OCI-M1 (cell line): ENCODE measurements at places on chromosomes 12 and 14.

DNA sequence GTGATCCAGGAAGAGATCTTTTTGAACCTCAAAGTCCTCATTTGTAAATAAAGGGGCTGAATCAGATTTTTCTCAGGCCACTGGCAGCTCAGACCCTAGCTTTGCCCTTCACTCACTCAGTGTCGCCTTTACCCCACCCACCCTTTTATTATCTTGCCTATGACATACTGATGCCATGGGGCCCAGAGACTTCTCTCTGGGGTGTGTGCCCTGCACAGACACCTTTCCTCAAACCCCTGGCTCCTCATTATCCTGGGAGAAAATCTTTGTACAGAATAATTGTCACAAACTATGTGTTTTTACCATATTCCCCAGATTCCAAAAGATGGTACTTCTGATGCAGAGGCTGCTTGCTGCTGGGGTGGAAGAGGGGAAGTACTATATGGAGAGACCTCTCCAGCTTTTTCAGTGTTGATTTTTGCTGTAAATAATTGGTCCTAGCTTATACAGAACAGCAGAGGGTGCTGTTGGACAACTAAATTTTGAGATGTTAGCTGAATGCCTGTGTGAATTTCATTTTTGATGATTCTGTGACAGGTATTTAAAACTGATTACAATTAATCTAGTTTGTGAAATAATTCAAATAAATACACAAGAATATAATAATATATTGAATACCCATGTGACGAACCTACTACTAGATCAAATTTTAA is 53.9 kb upstream of the DCD start:
- DNase-seq = peak; percentile 80

GRCh38 chr14:42563313-42563712 is 956.6 kb downstream of the LRFN5 start:
- peak; percentile 21 for DNase-seq

- no peak for DNase-seq
Observed at GRCh38 chr14:104897330-104898194, 27.1 kb upstream of the PLD4 start.

DNA sequence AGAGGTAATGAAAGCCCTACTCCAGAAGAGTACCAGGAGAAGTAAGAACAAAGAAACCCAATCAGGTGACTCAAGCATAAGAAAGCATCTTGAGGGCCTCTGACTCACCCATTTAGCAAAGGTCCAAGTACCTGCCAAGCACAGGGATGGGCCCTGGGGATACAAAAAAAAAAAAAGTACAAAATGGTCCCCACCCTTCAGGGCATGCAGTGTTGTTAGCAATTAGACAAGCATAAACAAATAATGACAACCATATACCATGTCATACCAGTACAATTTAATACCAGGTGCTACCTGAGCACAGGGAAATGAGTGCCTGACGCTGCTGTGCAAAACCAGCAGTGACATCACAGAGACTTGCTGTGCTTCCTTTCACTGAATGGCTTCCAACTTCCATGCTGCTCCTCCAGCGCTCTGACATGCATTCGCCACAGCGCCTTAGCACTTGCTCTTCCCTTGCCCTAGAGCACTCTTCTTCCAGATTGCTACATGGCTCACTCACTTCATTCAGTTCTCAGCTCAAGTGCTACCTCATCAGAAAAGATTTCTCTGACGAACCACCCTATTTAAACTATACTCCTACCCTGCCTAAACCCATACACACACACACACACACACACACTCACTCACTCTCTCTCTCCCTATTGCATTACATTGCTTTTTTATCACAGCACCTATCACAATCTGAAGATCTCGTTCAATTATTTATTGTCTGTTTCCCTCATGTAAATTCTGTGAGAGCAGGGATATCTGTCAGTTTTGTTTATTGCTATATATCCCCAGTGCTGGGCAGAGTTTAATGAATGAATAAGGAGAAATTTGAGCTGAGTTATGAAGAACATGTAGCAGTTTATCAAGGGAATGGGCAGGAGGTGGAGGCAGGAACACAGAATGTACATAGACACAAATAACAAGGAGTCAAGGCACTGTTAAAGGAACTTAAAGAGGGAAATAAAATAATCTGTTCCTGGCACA is 12.9 kb upstream of the EPS8 start:
- DNase-seq = no peak

GRCh38 chr14:96271421-96271762 is 15.4 kb downstream of the BDKRB1 start:
- no peak for DNase-seq

GRCh38 chr12:6540181-6540877 is 6.0 kb downstream of the GAPDH start:
- DNase-seq = no peak

DNA sequence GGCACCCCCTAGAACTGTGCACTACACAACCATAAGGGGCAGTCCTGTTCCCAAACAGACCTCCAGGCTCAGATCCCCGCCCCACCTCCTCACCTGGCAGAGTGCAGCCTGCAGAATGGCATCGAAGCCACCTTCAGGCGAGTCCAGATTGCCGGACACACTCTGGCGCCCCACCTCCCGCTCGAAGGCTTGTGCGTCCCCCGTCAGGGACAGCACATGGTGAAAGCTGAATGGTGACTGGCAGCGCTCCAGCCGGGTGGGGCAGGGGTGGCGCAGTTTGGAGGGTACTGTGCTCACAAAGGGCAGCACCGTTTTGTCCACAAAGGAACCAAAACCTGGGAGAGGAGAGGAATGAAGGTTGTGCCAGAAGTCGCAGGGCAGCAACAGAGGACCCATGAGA is 10.6 kb downstream of the ITGB7 start:
- DNase-seq = no peak

- DNase-seq = peak; percentile 80
Observed at GRCh38 chr14:50061664-50062437, 54.5 kb downstream of the VCPKMT start.

DNA sequence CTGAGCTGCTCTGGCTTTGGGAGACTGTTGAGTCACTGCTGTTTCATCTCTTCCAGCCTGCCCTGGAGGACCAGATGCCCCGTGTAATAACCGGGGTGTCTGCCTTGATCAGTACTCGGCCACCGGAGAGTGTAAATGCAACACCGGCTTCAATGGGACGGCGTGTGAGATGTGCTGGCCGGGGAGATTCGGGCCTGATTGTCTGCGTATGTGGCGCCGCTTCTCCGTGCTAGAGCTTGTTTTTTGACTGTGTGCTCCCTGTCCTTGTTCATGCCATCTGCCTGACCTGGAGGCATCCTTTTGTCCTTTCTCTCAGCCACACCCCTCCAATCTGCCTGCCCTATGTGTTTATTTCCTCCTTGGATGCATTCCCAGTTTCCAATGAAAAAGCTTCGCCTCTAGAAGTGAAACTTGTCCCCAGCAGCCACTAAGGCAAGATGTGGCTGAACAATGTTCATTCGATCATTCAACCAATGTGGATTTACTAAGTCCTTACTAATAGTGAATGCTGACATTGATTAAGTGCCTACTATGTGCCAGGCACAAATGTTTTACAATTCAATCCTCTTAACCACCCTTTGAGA is 98.6 kb downstream of the NT5DC3 start:
- no peak for DNase-seq

- no peak for DNase-seq
Observed at GRCh38 chr12:23756416-23756815, 193.1 kb downstream of the SOX5 start.

DNA sequence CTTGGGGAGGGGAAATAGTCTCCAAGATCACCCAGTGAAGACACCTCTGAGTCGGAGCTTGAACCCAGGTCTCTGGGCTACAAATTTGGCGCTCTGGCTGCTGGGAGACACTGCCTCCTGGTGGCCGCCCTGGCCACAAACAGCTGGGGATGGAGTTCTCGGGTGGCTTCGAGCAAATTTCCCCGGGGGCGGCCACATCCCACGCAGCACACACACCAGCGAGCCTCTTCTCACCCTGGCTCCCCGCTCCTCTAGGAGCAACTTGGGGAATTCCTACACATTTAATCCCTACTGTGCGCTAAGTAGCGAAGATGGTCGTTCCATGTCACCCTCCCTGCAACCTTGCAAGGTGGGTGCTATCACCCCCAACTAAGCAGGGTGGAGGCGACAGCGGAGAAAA is 66.2 kb upstream of the BEGAIN start:
- peak; percentile 3 for DNase-seq

DNA sequence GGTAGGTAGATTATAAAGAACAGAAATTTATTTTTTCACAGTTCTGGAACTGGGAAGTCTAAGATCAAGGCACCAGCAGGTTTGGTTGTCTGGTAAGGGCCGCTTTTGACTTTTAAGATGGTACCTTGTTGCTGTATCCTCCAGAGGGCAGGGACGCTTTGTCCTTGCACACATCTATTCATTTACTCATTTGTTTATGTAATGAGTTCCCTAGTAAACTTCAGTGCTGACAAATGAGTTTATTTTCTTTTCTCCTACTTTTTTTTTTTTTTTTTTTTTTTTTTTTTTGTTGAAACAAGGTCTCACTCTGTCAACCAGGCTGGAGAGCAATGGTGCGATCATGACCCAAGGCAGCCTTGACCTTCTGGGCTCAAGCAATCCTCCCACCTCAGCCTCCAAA is 195.7 kb downstream of the FBXL14 start:
- DNase-seq = peak; percentile 28

GRCh38 chr12:107320033-107320928 is 226.9 kb upstream of the CRY1 start:
- no peak for DNase-seq

DNA sequence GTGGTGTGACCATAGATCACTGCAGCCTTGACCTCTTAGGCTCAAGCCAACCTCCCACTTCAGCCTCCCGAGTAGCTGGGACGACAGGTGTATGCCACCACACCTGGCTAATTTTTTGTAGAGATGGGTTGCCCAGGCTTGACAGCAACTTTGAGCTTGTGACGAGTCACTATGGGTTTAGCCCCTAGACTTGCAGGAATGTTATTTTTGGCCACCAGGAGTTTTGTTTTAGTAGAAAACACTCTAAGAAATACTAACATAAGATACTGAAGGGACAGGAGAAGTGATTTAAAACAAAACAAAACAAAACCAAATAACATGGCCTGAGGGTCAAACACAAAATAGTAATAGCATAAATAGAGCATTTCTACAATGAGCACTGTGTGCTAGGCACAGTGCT is 26.4 kb downstream of the SETD3 start:
- no peak for DNase-seq

- no peak for DNase-seq
Observed at GRCh38 chr12:26496170-26496569, 300.8 kb downstream of the SSPN start.

DNA sequence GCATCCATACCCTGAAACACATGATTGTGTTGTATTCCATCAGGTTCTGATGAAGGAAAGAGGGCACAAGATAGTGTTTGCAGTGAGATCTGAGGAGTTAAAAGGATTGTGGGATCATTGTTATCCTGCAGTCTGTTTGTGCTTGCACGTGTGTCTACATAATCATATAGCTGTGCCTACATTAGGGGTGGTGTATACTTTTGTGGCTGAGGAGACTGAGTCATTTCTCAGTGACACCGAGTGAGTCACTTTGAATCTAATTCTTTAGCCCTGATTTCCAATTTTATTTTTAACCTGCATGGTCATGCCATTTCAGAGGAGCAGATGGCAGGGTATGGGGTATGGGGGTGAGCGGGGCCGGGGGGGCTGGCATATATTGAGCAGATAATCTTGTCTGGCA is 133.2 kb downstream of the ANO4 start:
- DNase-seq = no peak

- DNase-seq = no peak
Observed at GRCh38 chr12:67832155-67832554, 157.1 kb upstream of the IFNG-AS1 start.

GRCh38 chr14:105056303-105056831 is 8.9 kb downstream of the GPR132 start:
- no peak for DNase-seq
